ENCODE measurements at places on chromosomes 11 and 22. TPM values are rescaled to one million over a fixed set of nuclear protein-coding genes. Genes with fewer than 3 reads are reported as not detected.

SUSD2 gene
- total RNA-seq: 0.10 TPM

F2 gene
- 1.1 TPM for total RNA-seq

- DNase-seq: no peak
Measured at GRCh38 chr11:123314972-123315371, 115.1 kb upstream of the GRAMD1B start.

GRCh38 chr11:72613977-72614376 lies 60.2 kb downstream of the PDE2A start:
- DNase-seq: no peak

DNA sequence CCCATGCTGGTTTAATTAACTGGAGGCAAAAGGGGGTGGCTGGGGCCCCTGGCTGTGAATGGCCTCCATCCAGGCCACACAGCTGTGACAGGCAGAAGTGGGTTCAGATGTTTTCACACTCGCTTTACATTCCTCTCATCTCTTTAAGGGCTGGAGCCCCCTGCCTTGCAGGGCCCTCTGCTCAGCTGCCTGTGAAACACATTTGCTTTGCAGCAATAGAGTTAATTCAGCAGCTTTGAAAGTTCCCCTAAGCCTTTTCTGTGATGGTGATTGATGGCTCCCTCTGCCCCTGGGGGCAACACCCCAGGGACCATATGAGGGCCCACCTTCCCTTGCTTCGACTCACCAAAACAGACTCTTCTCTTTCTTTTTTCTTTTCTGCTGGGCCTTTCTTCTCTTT lies 139.3 kb downstream of the FEZ1 start:
- DNase-seq: no peak

DNA sequence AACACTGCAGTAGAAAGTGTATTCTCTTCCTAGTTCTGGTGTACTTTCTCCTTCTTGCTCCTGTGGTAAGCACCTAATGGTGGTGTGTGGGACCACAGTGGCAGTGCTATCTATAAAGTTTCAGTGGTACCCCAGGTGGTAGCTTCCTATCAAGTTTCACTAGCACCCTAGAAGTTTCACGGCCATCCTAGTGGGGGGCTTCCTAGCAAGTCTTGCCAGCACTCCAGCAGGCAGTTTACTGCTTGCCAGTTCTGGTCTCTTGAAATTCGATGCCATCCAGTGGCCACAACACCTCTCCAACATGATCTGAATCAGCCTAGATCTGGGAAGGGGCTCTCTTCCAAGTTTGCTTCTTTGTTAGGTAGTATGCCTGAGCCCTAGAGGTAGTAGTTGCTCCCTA lies 229.6 kb downstream of the SWAP70 start:
- DNase-seq: no peak

Data from renal cortical epithelial cell (primary cell).